GM12864 (cell line): ENCODE measurements at places on chromosomes 12 and 14.

GRCh38 chr12:96176575-96176974 is 17.6 kb upstream of the ELK3 start:
- no peak for DNase-seq

DNA sequence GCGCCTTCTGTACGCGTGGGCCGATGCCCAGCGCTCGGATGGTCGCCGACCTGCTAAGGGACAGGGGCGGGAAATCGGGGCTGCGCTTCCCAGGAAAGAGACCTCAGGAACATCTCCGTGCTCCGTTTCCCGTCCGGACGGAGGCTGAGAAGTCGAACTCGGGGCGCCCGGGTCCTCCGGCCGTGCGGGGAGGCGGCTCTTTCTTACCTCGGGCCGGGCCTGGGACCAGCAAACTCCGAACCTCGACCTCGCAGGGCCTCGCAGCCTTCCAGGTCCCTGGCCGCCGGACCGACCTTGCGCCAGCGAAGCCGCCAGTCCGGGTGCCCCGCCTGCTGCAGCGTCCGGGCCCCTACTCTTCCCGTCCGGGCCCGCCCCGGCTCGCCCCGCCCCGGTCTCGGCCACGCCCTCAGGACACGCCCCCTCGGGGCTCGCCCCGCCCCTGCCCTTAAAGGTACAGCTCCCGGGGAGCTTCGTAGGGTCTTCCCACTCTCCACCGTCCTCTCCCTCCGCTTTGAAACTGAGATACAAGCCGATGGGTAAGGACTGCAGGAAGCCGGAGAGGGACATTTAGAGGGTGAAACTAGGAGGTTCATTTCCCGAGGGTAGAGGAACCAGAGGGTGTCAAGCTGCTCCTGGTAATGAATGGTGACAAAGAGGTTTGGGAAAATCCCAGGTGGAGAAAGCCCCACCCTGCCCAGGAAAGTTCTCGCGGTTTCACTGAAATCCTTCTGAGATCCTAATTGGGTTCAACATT is at the start of gene SLC8B1:
SLC8B1 (minus strand) TSS at position 324 of the 754 bp plus-strand sequence. CDS start 2,231 bp downstream, outside the sequence.
- DNase-seq = no peak

DNA sequence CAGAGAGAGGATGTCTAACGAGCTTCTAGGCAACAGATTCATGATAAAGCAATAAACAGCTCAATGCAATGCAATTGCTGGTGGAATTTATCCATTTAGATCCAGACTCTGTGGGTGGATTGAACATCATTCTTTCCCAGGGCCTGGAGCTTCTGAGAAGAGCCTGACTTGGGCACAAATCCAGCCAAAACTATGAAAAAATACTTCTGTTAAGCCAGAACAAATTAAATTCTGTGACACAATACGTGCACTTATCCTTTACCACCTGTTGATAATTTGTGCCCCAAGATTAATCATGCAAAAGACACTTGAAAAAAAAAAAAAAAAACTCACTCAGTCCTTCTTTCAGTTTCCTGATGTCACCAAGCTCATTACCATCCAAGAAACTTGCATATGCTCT is 446.0 kb upstream of the DCN start:
- no peak for DNase-seq

- no peak for DNase-seq
These were observed 55.1 kb downstream of the SERPINA10 start for GRCh38 chr14:94237983-94238382.

GRCh38 chr12:99232324-99232723 is 415.2 kb upstream of the GARIN6 start:
- no peak for DNase-seq
